ENCODE measurements at places on chromosomes 1 and 21.
A peak's percentile ranks its signal among the peaks of the same experiment; 100 is the strongest.

DNA sequence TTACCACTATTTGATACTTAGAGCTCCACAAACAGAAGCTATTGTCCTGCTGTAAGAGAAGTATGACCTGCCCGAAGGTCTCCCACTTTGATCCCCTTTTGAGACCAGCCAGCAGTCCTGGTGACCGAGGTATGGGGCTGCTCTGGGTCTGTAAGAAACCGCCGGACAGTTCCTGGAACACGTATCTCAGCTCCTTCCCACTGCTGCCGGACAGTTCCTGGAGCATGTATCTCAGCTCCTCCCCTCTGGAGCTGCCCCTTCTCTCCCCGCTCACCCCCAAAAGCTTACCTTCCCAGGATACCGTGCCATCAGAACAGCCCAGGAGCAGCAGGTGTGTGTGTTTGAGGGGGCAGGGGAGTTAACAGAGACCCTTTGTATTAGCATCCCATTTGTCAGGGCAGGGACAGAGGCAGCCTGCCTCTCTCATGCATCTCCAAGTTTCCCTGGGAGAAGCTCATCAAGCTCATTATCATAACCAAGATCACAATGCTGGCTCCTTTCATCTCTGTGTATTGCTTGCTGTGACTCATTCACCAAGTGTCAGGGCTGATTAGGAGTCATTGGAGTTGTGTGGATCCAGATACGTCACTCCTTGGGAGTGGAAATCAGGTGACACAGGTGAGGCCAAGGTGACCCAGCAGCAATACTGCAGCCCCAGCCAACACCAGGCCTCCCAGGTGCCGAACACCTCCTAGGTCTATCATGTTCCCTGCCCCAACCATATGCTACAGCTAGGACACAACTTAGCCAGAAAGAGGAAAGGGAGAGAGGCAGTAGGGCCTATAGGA is 25.3 kb downstream of the OPTC start:
- DNase-seq, result no peak

- DNase-seq, result no peak
Observed at GRCh38 chr21:30148906-30149305, 17.7 kb downstream of the CLDN17 start.

DNA sequence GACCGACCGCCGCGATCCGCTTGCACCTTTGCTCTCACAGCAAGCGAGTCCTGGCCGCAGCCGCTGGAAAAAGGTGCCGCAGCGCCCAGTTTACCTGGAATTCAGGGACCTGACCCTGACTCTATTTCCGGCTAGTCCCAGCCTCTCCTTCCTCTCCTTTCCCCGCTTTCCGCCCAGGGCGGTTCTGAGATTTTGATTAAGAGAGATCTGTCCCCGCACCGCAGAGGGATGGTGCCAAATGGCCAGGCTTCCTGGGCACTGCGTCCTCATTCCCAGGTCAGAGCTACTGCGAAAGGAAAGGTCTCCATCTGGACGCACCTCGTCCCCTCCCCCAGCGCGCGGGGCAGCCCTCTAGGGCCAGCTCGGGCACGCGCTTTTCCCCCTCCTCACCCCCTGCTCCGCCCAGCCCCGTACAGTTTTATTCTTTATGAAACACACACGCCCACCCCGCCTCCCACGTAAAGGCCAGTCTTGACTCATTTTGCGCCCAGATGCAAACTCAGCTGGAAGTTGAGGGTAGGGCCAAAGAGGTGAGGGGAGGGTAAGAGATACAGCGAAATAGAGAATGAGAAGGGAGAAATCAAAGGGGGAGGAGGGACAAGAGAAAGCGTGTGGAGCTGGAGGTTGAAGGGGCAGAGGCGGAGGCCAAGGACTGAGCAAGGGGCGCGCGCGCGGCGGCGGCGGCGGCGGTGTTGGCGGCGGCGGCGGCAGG is 411.8 kb upstream of the ESRRG start:
- no peak for DNase-seq

- DNase-seq, result no peak
Observed at GRCh38 chr1:175530622-175531375, 212.6 kb downstream of the TNR start.

DNA sequence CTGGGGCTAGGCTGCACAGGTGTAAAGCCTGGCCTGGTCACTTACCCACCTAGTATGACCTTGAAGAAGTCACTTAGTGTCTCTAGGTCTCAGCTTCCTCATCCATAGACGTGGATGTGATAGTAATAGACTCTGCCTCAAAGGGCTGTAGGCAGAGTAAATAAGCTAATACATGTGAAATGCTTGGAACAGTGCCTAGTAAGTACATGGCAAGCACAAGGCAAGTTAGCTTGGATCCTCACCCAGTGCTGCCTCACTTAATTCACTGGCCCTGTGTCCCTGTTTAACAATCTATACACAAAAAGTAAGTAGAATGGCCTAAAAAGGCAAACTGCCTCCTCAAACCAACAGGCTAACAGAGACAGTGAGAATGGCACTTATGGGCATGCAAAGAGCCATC is 167.8 kb downstream of the PIGK start:
- no peak for DNase-seq

- DNase-seq, result peak; percentile 35
Observed at GRCh38 chr1:200653022-200653462, 16.7 kb downstream of the DDX59 start.

DNA sequence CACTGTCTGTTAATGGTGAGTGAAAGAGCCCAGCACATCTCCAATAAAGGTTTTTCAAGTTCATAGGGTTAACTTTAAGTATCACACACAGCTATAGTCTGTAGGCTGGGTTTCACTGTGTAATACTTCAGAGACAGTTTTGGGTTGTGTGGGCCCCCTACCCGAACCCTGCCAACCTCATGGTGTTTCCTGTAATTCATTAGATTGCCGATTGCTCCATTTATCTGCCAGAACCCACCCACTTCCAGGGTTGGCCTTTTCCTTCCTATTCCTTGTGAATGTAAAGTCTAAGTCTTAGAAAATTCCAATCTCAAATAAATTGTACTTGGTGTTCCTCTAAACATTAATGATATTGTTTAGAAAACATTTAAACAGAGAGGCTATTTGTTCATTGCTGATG is 43.6 kb downstream of the CTTNBP2NL start:
- no peak for DNase-seq

GRCh38 chr21:26887251-26887650 is 42.0 kb upstream of the ADAMTS1 start:
- no peak for DNase-seq

- DNase-seq, result no peak
Observed at GRCh38 chr1:25657883-25658760, 41.5 kb downstream of the MAN1C1 start.

- peak; percentile 98 for DNase-seq
Observed at GRCh38 chr1:44405031-44405797, at the start of gene RNF220. Gene RNF220, plus strand, starts transcription at chr1:44405255.

DNA sequence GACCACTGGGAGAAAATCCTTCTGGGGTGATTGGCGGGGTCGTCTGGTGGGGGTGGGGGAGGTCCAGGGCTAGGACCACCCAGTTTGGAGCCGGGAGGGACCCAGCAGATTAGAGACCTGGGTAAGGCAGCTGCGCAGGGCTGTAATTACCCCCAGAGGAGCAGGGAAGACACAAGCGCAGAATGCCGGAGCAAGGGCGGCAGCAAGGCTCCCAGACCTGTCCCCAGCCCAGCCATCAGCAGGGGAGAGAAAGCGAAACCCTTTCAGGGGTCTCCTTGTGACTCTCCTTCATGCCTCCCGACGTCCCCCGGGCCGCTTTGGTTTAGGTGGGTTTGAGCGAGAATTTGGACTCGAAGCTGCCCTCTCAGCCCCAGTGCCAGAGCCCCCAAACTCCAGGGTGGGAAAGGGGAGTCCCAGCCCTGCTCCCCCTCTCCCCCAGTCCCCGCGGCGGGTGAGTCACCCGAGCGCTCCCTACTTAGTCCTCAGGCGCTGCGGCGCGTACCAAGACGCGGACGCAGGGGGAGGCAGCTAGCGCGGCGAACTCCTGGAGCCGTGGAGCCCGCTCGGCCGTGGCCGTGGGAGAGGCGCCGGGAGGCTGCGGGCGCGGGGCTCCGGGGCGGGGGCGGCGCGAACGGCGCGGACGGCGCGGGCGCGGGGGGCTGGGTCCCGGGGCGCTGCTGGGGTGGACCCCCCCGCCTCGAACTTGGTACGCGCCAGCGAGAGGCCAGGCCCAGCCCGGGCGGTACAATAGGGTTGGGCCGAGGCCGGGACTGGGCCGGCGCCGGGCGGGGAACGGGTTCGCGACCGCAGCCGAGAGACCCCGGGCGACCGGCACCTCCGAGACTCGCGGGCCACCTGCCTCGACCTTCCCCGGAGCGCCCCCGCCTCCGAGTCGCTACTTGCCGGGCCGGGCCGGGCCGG is at the start of gene MAP7D1:
TSS of gene MAP7D1 (plus strand) at position 753 of the 921 bp plus-strand sequence. CDS start 258 bp downstream, outside the sequence.
- DNase-seq, result peak; percentile 70

DNA sequence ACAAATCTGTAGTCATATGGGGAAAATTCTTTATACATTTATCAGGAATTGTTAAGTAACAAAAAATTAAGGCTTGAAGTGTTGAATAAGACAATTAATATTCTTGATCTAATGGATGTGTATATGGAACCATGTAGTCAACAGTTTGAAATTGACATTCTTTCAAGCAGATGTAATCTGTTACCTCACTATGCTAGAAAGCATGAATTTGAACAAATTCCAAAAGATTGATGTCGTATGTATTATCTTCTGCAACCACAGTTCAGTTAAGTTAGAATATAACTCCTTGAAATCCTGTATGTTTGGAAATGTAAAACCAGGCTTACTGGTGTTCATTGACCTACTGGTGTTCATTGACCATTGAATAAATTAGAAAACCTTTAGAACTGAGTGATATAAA is 16.1 kb downstream of the CCDC18 start:
- no peak for DNase-seq

DNA sequence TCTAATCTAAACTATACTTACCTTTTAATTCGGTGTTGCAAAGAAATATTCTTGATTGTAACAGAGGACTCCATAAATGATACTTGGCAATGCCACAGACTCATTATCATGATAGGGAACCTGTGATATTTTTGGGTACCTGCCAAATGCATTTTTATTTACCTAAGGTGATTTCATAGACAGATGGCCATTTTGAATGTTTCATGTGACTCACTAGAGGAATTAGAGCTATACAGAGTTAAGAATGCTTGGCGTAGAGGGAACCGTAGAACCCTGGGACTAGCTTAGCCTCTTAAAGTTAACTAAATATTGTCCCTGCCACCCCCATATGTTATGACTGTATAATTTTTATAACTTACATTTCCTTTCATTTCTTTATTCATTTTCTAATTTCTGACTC is 136.1 kb downstream of the DISP1 start:
- DNase-seq, result no peak

DNA sequence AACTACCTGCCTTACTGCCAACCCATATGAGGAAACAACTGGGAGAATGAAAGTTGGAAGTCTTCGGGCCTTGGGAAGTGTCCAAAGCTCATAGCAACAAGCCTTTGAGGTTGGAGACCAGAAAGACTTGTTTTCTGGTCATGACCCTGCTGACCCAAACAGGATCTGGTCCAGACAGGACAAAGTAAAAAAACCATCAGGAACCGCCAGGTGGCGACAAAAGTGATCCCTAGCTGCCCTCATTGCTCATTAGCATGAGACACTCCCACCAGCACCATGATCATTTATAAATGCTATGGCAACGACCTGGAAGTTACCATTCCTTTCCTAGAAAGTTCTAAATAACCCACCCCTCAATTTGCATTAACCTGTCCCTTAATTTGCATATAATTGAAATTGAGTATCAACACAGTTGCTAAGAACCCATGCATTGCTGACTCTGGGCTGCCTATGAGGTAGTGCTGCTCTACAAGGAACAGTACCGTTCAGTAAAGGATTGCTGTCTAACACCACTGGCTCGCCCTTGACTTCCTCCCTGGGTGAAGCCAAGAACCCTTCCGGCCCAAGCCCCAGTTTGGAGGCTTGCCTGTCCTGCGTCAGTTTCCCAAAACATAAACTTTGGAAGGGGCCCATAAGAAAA is 89.0 kb downstream of the URB2 start:
- peak; percentile 1 for DNase-seq

GRCh38 chr21:19120591-19120990 is 717.0 kb upstream of the TMPRSS15 start:
- no peak for DNase-seq

DNA sequence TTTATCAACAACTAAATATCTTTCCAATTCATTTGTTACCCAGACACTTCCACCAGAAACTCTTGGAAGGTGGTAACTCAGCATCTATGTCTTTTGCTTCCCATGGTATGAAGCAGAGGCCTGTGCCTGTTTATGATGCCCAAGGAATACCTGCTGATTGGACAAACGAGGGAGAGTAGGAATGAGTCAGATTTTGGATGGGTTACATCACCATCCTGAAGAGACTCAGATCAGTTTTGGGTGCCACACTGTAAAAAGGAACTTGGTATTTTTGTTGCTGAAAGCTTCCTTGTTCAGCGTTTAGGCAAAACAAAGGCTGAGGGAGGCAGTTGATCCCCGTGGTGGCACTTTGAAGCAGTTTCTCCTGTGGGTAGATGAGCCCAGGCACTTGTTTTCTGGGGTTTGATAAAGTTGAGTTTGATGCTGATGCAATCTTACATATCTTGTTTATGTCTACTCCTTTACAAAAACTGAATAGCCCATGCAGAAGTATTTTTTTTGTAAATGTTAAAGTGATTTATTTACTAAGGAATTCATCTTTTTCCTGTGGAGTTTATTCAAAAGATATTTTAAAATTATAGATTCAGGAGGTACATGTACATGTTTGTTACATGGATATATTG is 26.7 kb upstream of the CYP4X1 start:
- no peak for DNase-seq

- no peak for DNase-seq
Observed at GRCh38 chr1:184296466-184297243, 90.2 kb upstream of the C1orf21 start.

DNA sequence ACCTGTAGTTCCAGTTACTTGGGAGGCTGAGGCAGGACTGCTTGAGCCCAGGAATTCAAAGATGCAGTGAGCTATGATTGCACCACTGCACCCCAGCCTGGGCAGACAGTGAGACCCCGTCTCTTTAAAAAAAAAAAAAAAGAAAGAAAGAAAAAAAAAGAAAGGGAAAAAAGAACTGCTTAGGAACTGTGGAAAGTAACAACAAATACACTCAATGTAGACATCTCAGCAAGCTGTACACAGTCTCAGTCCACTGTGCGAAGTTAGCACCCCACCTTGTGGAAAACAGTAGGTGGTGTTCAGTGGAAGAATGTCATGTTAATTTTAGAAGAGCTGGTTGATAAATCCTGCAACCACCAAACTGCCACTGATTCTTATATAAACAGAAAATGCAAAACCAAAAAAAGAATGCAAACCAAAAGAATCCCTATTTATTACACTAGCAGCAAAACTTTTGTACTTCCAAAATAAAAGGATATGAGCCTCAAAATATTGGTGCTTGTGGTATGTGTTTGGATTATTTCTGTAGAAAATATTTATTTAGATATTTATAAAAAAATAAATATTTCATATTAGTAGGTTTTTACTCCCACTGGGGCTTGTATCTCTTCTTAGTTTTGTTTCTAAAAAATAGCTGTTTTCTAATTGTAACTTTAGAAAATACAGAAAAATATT is 31.1 kb downstream of the ALG14 start:
- peak; percentile 82 for DNase-seq

DNA sequence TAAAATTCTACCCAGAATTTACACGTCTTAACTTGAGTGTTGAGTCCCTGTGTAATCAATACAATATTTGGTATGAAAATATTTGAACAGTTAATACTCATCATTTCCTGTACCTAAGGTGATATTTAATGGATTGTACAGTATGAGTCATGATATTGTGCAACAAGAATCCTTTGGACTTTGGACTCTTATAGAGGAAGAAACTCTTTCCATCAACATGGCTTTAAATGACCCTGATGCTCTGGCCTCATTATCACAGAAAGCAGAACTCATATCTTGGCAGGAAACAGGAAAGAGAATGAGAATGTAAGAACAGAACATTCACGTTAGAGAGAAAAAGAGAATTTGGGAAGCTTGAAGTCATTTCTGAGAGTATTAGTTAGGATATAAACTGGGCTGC is 168.8 kb upstream of the B3GALT2 start:
- no peak for DNase-seq
